ENCODE measurements at places on chromosomes 5 and 9. TPM values are rescaled to one million over a fixed set of nuclear protein-coding genes. Genes with fewer than 3 reads are reported as not detected.
A peak's percentile ranks its signal among the peaks of the same experiment; 100 is the strongest.

GRCh38 chr5:89668821-89669220 lies 740.7 kb downstream of the CETN3 start:
- no peaks in the 10 kb centered on the region for H3K36me3 ChIP-seq
- no peaks in the 10 kb centered on the region for H3K4me1 ChIP-seq
- H3K27ac ChIP-seq, result no peak overlapping the region
- H3K4me3 ChIP-seq, result no peak overlapping the region
- no peak for DNase-seq
- no peaks in the 10 kb centered on the region for H3K27me3 ChIP-seq

Gene ARID3C
- not detected for total RNA-seq

GRCh38 chr9:20990867-20991266 lies 40.6 kb downstream of the HACD4 start:
- no peak overlapping the region for H3K4me3 ChIP-seq
- H3K4me1 ChIP-seq, result no peaks in the 10 kb centered on the region
- no peaks in the 10 kb centered on the region for H3K36me3 ChIP-seq
- no peak overlapping the region for H3K27ac ChIP-seq
- no peak for DNase-seq

GRCh38 chr9:31166516-31166915 lies 1217.9 kb upstream of the ACO1 start:
- no peak overlapping the region for H3K4me3 ChIP-seq
- no peaks in the 10 kb centered on the region for H3K36me3 ChIP-seq
- H3K4me1 ChIP-seq, result no peaks in the 10 kb centered on the region
- no peaks in the 10 kb centered on the region for H3K27me3 ChIP-seq
- no peak overlapping the region for H3K27ac ChIP-seq

DNA sequence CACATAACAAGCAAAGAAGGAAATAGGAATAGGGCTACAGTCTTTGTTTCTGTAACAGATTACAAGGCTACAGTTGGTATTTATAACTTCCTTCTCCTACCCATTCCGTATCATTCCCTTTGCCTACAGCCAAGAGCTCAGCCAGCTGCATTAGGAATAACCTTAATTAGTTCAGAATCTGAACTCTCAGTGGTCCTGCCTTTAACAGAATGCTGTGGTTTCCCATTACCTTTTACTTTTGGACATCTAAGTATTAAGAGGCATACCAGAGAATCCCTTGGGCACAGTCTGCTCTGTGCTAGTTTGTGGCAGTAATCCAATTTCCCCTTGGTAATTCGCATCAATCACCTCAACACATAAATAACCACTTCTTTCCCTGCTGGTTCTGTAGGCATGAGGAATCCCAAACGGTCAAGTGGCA lies 44.2 kb downstream of the PKD2L2 start:
- DNase-seq, result no peak
- no peaks in the 10 kb centered on the region for H3K27me3 ChIP-seq
- peaks cover 6% of the 10 kb centered on the region for H3K36me3 ChIP-seq
- no peak overlapping the region for H3K27ac ChIP-seq
- no peak overlapping the region for H3K4me3 ChIP-seq
- H3K4me1 ChIP-seq, result peaks cover 4% of the 10 kb centered on the region

GRCh38 chr5:154214371-154215106 lies 24.0 kb downstream of the GALNT10 start:
- H3K4me3 ChIP-seq, result no peak overlapping the region
- H3K4me1 ChIP-seq, result no peaks in the 10 kb centered on the region
- no peaks in the 10 kb centered on the region for H3K36me3 ChIP-seq
- no peak overlapping the region for H3K27ac ChIP-seq
- no peaks in the 10 kb centered on the region for H3K27me3 ChIP-seq
- no peak for DNase-seq

Gene GABRG2
- total RNA-seq, result not detected

DNA sequence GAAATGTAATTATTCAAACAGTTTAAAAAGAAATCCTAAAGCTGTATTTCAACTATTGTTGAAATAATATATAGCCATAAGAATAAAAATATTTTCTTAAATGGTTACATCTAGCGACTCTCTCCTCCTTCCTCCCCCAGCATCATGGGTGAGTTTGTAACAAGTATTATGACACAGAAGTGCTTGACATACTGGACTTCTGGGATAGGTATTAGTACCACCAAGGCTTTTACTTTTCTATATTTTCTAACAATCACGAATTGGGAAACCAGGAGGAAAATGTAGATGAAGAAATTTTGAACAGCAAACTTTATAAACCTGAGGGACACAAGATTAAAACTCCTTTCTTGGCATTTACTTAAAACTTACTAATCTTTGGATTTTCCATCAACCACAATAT lies 4.4 kb downstream of the RORB start:
- DNase-seq, result no peak
- H3K27me3 ChIP-seq, result peaks cover 9% of the 10 kb centered on the region
- no peak overlapping the region for H3K27ac ChIP-seq
- H3K4me3 ChIP-seq, result no peak overlapping the region

Gene CBY3
- not detected for total RNA-seq

GRCh38 chr9:123343443-123344191 lies 12.4 kb upstream of the CRB2 start:
- H3K27me3 ChIP-seq, result no peaks in the 10 kb centered on the region
- H3K27ac ChIP-seq, result peak overlapping the region; percentile 80
- H3K4me1 ChIP-seq, result no peaks in the 10 kb centered on the region
- H3K36me3 ChIP-seq, result no peaks in the 10 kb centered on the region

Gene DNAJC18
- 0.35 TPM for total RNA-seq

Gene PLAC8L1
- not detected for total RNA-seq

GRCh38 chr5:139650031-139650688 lies 2.0 kb downstream of the CXXC5 start:
- no peaks in the 10 kb centered on the region for H3K36me3 ChIP-seq
- peak overlapping the region; percentile 95 for H3K4me3 ChIP-seq
- H3K4me1 ChIP-seq, result peaks cover 25% of the 10 kb centered on the region
- H3K27me3 ChIP-seq, result no peaks in the 10 kb centered on the region
- no peak for DNase-seq
- peak overlapping the region; percentile 96 for H3K27ac ChIP-seq

GRCh38 chr5:118988866-118989180 lies 476 bp upstream of the DTWD2 start:
- no peaks in the 10 kb centered on the region for H3K27me3 ChIP-seq
- H3K4me3 ChIP-seq, result peak overlapping the region; percentile 86
- H3K27ac ChIP-seq, result peak overlapping the region; percentile 82
- no peak for DNase-seq
- H3K36me3 ChIP-seq, result no peaks in the 10 kb centered on the region

DNA sequence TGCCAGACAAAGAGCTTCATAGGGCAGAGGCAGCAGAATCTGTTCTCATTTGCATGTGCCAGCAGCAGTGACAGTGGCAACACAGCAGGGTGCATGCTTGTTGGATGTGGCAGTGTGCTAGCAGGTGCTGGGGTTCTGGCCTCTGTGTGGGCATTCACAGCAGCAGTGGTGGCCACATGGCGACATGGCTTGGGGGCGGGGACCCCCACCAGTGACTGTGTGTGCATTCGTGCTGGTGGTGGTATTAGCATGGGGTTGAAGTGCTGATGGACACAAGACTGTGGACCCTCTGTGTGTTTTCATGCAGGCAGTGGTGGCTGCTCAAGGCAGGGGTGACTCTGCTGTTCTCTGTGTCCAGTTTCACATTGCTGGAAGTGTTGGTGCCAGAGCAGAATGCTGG lies 183.2 kb upstream of the PDE4D start:
- no peaks in the 10 kb centered on the region for H3K36me3 ChIP-seq
- H3K27ac ChIP-seq, result no peak overlapping the region
- no peaks in the 10 kb centered on the region for H3K27me3 ChIP-seq
- H3K4me3 ChIP-seq, result no peak overlapping the region

- no peaks in the 10 kb centered on the region for H3K27me3 ChIP-seq
- no peaks in the 10 kb centered on the region for H3K4me1 ChIP-seq
- no peak for DNase-seq
- H3K4me3 ChIP-seq, result no peak overlapping the region
- H3K27ac ChIP-seq, result no peak overlapping the region
Measured at GRCh38 chr5:147143215-147143614, 91.6 kb upstream of the STK32A start.

- H3K4me3 ChIP-seq, result no peak overlapping the region
- H3K27ac ChIP-seq, result peak overlapping the region; percentile 69
- H3K27me3 ChIP-seq, result no peaks in the 10 kb centered on the region
- H3K36me3 ChIP-seq, result no peaks in the 10 kb centered on the region
Measured at GRCh38 chr9:133682818-133683585, 46.8 kb downstream of the DBH start.

GRCh38 chr9:101574731-101575333 lies 19.9 kb downstream of the PPP3R2 start:
- H3K4me3 ChIP-seq, result no peak overlapping the region
- H3K36me3 ChIP-seq, result no peaks in the 10 kb centered on the region
- no peaks in the 10 kb centered on the region for H3K4me1 ChIP-seq
- DNase-seq, result no peak
- H3K27ac ChIP-seq, result no peak overlapping the region
- no peaks in the 10 kb centered on the region for H3K27me3 ChIP-seq

DNA sequence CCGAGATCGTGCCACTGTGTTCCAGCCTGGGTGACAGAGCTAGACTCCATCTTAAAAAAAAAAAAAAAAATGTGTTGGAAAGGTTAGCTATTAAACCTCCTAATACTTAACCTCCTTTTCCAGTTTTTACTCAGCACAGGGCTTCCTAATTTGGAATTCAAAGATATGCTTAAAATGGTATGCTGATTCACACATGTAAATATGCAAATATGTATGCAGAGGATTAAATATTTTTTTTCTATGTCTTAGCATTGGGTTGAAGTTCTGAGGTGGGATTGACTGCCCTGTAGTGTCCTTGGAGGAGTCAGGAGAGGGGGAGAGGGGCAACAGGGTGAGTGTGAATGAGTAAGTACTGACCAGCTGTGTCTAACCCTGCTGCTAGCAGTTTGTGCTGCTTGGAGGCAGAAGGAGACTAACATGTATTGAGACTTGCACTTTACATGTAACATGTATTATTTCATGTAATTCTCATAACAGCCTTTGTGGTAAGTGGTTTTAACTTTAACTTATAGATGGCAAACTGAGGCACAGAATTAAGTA lies 63.2 kb downstream of the SLC44A1 start:
- DNase-seq, result no peak
- no peaks in the 10 kb centered on the region for H3K27me3 ChIP-seq
- H3K36me3 ChIP-seq, result no peaks in the 10 kb centered on the region
- H3K4me1 ChIP-seq, result no peaks in the 10 kb centered on the region
- no peak overlapping the region for H3K4me3 ChIP-seq

- no peak overlapping the region for H3K27ac ChIP-seq
- DNase-seq, result no peak
- no peak overlapping the region for H3K4me3 ChIP-seq
- H3K4me1 ChIP-seq, result no peaks in the 10 kb centered on the region
- no peaks in the 10 kb centered on the region for H3K27me3 ChIP-seq
- H3K36me3 ChIP-seq, result no peaks in the 10 kb centered on the region
Measured at GRCh38 chr9:72980600-72981265, 27.9 kb upstream of the ALDH1A1 start.

Gene GFI1B
- not detected for total RNA-seq

DNA sequence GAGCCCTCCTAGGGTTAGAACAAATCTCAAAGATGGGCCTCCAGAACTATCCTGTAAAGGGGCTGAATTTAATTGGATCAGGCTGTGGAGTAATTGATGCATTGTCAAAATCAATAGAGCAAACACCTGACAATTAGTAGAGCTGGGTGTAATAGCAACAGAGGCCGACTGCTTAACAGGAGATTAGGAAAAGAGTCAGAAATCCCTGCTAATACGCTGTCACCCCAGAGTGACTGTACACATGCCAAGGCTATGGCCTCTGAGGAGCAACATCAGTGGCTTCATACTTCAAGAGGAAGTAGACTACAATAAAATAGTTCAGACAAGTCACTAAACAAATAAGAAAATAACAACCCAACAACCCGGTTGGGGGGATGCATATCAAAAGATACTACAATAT lies 18.7 kb upstream of the GRPEL2 start:
- no peaks in the 10 kb centered on the region for H3K36me3 ChIP-seq
- H3K4me3 ChIP-seq, result no peak overlapping the region
- DNase-seq, result no peak
- H3K4me1 ChIP-seq, result peaks cover 14% of the 10 kb centered on the region

DNA sequence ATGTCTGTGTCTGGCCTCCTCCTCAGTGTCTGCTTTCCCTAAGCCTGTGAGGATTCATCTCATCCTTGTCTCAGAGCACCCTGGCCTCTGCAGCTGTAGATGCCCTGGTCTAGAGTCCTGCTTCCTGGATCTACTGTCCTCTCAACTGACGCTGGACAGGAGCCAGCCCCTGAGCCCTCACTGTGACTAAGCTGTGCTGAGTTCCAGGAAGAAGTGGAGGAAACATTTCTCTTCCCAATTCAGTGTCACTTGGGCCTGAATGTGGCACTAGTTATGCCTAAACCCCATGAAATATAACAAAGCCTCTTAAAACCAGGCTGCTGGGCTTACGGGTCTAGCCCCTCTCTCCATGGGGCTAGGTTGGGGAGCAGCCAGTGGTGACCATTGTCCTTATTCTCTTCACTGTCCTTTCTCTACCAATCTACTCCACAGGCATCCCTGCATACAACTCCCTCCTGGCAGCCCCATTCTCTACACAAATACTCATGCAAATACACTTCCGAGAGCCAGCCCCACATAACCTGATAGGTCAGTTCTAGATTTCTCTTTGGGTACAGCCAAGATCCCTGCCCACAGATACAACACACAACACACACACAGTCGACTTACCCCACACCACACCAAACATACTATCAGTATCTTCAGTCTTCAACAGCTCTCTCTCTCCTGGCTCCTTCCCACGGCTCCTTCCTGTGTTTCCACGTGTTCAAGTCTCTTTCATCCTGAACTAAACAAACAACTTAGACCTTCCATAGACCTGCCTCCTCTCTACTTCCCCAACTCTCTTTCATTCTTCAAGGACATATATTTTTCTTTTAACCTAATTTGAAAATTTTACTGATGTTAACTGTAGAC lies 220.8 kb downstream of the SNX18 start:
- no peak overlapping the region for H3K4me3 ChIP-seq
- H3K27ac ChIP-seq, result no peak overlapping the region
- H3K27me3 ChIP-seq, result no peaks in the 10 kb centered on the region

- H3K4me3 ChIP-seq, result peak overlapping the region; percentile 36
- peak overlapping the region; percentile 77 for H3K27ac ChIP-seq
- H3K27me3 ChIP-seq, result no peaks in the 10 kb centered on the region
- peak; percentile 95 for DNase-seq
- peaks cover 37% of the 10 kb centered on the region for H3K4me1 ChIP-seq
Measured at GRCh38 chr9:133144142-133144903, 19.4 kb downstream of the GBGT1 start.

GRCh38 chr9:130634191-130634768 lies 30.1 kb upstream of the PRDM12 start:
- no peak for DNase-seq
- H3K27me3 ChIP-seq, result no peaks in the 10 kb centered on the region
- H3K4me1 ChIP-seq, result no peaks in the 10 kb centered on the region
- H3K36me3 ChIP-seq, result no peaks in the 10 kb centered on the region
- no peak overlapping the region for H3K27ac ChIP-seq

- H3K36me3 ChIP-seq, result no peaks in the 10 kb centered on the region
- H3K4me1 ChIP-seq, result no peaks in the 10 kb centered on the region
- DNase-seq, result no peak
- H3K27ac ChIP-seq, result no peak overlapping the region
Measured at GRCh38 chr5:40569546-40570270, 110.0 kb upstream of the PTGER4 start.

GRCh38 chr9:75539523-75539922 lies 350.9 kb upstream of the PCSK5 start:
- no peaks in the 10 kb centered on the region for H3K36me3 ChIP-seq
- H3K27me3 ChIP-seq, result no peaks in the 10 kb centered on the region
- no peak overlapping the region for H3K4me3 ChIP-seq
- H3K27ac ChIP-seq, result no peak overlapping the region
- H3K4me1 ChIP-seq, result no peaks in the 10 kb centered on the region

- H3K36me3 ChIP-seq, result no peaks in the 10 kb centered on the region
- H3K27ac ChIP-seq, result no peak overlapping the region
- H3K4me1 ChIP-seq, result no peaks in the 10 kb centered on the region
- DNase-seq, result no peak
- H3K4me3 ChIP-seq, result no peak overlapping the region
- no peaks in the 10 kb centered on the region for H3K27me3 ChIP-seq
Measured at GRCh38 chr9:96130970-96131369, 171.0 kb downstream of the HSD17B3 start.

All from Peyer's patch (tissue), 4 donors.